ENCODE measurements at places on chromosomes 2 and 18. TPM values are rescaled to one million over a fixed set of nuclear protein-coding genes. Genes with fewer than 3 reads are reported as not detected.

Gene ZNF804A
- 0.33 TPM for total RNA-seq

Gene ABHD1
- total RNA-seq: not detected

Gene TNFAIP6
- 5.2 TPM for total RNA-seq

Gene CCNT2
- 49.9 TPM for total RNA-seq

Gene TEX44
- not detected for total RNA-seq

- H3K4me3 ChIP-seq: no peak overlapping the region
- no peaks in the 10 kb centered on the region for H3K27me3 ChIP-seq
- peaks cover 4% of the 10 kb centered on the region for H3K4me1 ChIP-seq
Observed at GRCh38 chr2:217218269-217219163, 358.7 kb upstream of the TNP1 start.

DNA sequence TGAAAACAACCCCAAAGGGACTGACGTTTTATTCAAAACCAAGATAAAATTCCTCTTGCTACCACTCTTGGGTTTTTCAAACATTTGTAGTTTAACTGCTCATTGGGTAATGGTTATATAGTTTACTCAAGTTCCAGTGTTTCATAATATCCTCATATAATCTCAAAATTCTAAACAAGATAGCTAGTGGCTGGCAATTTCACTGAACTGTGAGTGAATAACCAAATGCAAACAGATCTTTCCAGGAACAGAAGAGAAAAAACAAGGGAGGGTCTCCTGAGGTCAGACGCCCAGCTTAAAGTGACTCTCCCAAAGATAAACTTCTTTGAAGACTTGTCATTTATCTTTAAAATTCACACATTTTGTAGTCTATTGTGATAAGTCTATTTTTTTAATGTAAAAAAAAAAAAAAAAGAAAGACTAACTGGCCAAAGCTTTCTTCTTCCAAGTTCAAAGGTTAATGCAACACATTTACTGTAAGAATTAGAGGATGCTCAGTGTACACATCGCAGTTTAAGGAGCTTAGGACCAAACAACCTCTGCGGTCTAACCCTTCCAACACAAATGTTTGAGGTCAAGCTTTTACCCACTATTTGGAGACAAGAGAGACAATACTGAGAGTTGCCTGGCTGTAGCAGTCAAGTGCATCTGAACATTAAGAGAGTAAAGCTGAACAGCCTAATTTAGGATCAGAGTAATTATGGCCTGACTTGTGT is 26.6 kb downstream of the LPIN2 start:
- H3K36me3 ChIP-seq: no peaks in the 10 kb centered on the region
- DNase-seq: no peak
- H3K27ac ChIP-seq: no peak overlapping the region

Data from aorta (tissue), 5 donors.